ENCODE measurements at places on chromosomes 1 and 21. TPM values are rescaled to one million over a fixed set of nuclear protein-coding genes. Genes with fewer than 3 reads are reported as not detected.

GRCh38 chr1:230507666-230508402 is 81.7 kb upstream of the PGBD5 start:
- no peaks in the 10 kb centered on the region for H3K27me3 ChIP-seq
- H3K36me3 ChIP-seq = no peaks in the 10 kb centered on the region
- H3K4me3 ChIP-seq = no peak overlapping the region
- H3K27ac ChIP-seq = no peak overlapping the region
- no peak for DNase-seq

DNA sequence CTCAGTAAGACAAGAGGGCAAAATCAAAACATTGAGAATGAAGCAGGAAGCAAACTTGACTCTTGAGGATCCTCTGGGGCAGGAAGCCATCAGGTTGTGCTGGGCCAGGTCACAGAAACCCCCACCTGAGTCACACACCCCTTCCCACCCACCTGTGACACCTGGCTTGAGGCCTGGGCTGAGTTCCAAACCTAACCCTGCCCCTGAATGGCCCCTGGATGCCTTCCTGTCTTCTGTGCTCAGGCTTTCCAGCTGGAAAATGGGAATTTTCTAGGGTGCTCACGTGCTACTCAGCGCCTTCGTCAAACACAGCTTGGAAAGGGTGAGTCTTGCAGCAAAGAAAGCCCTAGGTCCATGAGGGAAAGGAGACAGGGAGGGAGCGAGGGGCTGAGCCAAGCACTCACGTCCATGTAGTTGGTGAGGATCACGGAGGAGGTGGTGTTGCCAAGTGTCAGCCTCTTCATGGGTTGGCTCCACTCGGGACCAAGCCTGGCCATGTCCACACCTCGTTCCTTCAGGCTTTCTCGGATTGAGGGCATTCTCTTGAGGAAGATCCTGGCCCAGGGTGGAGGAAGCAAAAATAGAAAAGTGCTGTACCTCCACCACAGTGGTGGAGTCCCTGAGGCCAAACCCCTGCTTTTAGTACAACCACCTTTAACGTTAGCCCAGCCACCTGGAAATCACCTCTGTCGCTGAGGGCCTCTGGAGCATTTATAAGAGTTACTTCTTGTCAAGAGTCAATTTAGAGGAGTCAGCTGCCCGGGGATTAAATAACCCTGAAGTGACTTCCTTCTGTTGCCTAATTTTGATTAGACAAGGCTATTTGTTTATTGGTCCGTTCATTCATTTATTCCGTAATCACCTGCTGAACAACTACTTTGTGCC is 4.3 kb downstream of the REN start:
- peaks cover 7% of the 10 kb centered on the region for H3K27me3 ChIP-seq
- H3K27ac ChIP-seq = no peak overlapping the region
- peak overlapping the region; percentile 23 for H3K4me3 ChIP-seq
- no peak for DNase-seq
- no peaks in the 10 kb centered on the region for H3K36me3 ChIP-seq
- no peaks in the 10 kb centered on the region for H3K4me1 ChIP-seq

GRCh38 chr1:62382658-62382955 is 54.2 kb upstream of the USP1 start:
- H3K4me3 ChIP-seq = no peak overlapping the region
- no peaks in the 10 kb centered on the region for H3K36me3 ChIP-seq
- no peak overlapping the region for H3K27ac ChIP-seq
- no peak for DNase-seq
- H3K4me1 ChIP-seq = no peaks in the 10 kb centered on the region

- H3K4me3 ChIP-seq = no peak overlapping the region
- no peaks in the 10 kb centered on the region for H3K36me3 ChIP-seq
- peaks cover 11% of the 10 kb centered on the region for H3K27me3 ChIP-seq
- no peak overlapping the region for H3K27ac ChIP-seq
- DNase-seq = no peak
Measured at GRCh38 chr1:18058206-18058921, 49.2 kb upstream of the IGSF21 start.

DNA sequence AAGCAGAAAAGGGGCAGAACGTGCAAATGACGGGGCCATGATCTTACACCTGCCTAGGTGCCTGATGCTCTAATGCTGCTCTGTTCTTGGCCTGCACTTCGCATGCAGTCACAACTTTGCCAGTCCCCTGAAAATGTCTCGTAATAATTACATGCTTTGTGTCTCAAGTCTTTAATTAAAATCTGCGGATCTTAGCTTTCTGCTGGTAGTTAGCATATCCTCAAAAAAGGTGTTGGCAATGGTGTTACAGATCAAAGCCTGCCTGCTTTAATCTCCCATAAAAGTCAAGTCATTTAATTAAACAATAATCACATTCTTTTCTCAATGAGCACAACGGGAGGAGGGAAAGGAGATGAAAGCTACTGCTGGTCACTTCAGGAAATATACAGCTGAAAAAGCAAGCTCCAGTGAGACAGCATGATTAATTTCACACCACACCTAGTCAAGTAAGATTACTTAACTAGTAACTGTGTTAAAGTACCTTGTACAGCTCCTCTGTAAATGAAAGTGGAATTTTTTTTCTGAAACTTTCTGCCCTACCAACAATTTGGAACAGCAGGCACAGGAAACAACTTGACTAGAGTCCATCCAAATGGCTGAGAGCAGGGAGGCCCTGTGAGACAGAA is 45.8 kb downstream of the STX6 start:
- peaks cover 4% of the 10 kb centered on the region for H3K27me3 ChIP-seq
- H3K36me3 ChIP-seq = peaks cover 13% of the 10 kb centered on the region
- peak overlapping the region; percentile 12 for H3K4me3 ChIP-seq
- DNase-seq = no peak
- H3K27ac ChIP-seq = peak overlapping the region; percentile 78

The SAMSN1 gene
- total RNA-seq = 28.3 TPM

The ITPKB gene
- total RNA-seq = 0.34 TPM

The C21orf58 gene
- 9.7 TPM for total RNA-seq

The CR1L gene
- not detected for total RNA-seq

The TNFSF4 gene
- total RNA-seq = 0.34 TPM

The SERPINC1 gene
- total RNA-seq = not detected

The TNFRSF9 gene
- 0.15 TPM for total RNA-seq
